ENCODE measurements at places on chromosomes 13 and 19. TPM values are rescaled to one million over a fixed set of nuclear protein-coding genes. Genes with fewer than 3 reads are reported as not detected.

DNA sequence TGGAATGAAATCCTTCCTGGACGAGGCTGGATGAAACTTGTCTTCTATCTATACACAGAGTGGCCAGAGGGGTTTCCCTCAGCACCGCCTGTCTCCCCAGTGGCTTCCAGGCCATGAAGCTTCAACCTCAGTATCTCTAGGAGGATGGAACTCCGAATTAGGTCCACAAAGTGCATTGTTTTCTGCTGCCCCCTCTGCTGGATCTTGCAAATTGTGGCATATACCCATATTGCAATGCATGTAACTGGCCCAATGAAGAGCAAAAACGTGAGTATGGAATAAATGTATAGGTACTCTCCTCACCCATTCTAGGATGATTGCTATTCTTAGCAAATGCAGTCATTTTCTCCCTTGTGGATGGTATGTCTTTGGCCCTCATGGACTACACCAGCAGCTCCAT, 14.7 kb upstream of the LILRB4 start:
- no peak for DNase-seq

- DNase-seq = no peak
Observed at GRCh38 chr19:13099073-13099999, 3.3 kb downstream of the LYL1 start.

DNA sequence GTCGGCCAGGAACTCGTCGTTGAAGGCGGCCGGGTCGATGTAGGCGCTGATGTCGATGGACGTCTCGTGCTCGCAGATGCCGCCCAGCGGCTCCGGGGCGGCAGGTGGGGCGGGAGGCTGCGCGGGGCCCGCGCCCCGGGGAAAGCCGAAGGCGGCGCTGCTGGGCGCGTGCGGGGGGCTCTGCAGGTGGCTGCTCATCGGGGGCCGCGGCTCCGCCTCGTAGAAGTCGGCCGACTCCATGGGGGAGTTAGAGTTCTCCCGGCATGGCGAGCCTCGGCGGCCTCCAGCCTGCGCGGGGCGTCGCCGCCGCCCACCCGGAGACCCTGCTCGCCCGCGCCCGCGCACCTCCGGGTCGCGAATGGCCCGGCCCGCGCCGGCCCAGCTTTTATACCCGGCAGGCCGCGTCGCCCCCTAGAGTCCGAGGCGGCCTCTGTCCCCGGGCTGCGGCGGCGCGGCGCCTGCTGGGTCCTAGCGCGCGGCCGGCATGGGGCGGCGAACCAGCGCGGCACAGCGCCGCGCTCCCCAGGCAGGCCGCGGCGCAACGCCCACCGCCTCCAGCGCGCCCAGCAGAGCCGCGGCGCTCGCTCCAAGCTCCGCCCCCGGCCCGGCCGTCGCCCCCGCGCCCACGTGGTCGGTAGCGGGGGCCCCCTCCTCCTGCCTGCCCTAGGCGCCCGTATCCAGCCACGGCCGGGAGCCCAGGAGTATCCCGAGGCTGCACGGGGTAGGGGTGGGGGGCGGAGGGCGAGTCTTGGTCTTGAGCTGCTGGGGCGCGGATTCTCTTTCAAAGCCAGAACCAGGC, at the start of gene CEBPA:
Gene CEBPA, minus strand, starts transcription at position 360 of the 799 bp plus-strand sequence. Its CDS starts 120 bp downstream, at position 240.
- DNase-seq = peak; percentile 87

DNA sequence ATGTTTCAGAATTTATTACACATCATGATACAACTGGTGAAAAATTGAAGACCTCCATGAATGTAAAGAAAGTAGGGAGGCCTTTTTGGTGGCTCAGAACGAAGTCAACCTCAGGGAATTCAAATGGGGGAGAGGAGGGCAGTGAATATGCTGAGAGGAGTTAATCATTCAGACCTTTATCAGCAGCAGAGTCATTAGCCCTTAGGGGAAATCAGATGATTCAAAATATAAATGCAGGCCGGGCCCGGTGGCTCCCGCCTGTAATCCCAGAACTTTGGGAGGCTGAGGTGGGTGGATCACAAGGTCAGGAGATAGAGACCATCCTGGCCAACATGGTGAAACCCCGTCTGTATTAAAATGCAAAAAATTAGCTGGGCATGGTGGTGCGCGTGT, 80.4 kb upstream of the ZNF420 start:
- no peak for DNase-seq

DNA sequence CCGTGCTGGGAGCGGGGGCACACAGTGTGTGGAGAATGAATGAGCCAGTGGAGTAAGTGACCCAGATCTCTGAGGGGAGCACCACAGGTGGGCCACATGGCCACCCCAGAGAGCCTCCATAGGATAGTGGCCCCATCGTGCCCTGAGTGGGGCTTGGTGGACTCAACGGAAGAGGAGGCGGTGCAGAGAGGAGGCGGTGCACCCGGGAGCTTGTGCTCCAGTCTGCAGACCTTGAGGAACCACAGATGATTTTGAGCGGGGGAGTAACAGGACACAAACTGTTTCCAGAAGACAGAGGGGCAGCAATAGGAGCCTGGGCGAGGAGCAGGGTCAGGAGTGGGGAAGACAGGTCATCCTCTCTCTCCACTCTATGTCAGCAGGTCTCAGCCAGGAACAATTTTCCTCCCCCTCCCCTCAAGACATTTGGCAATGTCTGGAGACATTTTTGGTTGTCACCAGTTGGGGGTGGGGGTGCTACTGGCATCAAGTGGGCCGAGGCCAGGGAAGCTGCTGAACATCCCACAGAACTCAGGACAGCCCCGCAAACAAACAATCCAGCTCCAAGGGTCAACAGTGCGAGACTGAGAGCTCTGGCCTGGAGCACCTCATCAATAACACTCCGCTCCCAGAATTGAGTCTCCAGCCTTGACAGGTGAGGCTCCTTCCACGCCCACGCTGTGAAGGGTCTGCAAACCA, 182.2 kb downstream of the USP12 start:
- no peak for DNase-seq

GRCh38 chr19:39833464-39834286, at the start of gene DYRK1B:
Gene DYRK1B, minus strand, starts transcription at chr19:39834162. Its CDS starts 2,295 bp downstream, at chr19:39831867.
- DNase-seq = peak; percentile 99

DNA sequence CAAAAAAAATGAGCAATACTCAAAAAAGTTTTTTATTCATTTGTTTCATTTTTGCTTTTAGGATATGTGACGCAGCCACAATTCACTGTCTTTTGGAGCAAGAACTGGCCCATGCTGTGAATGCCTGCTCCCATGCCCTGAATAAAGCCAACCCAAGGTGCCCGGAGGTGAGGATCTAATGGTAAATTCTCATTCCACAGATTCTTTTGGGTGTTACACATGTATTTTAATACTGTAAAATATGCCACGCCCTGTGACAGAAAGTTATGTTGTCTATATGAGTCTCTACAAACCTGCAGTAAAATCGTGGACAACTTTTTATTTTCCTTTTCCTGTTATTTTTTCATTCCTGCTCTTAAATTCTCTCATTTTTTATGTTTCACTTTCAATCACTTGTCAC, 57.5 kb upstream of the AKAP11 start:
- DNase-seq = no peak

- peak; percentile 6 for DNase-seq
Observed at GRCh38 chr19:22286151-22286810, at the start of gene ZNF729. Gene ZNF729, plus strand, starts transcription at chr19:22286441. Its CDS starts 85 bp downstream, at chr19:22286526.

- DNase-seq = no peak
Observed at GRCh38 chr19:30535011-30535410, 162.8 kb downstream of the ZNF536 start.

GDF15 gene
- total RNA-seq = not detected

PEAK3 gene
- 0.24 TPM for total RNA-seq

S1PR2 gene
- 19.0 TPM for total RNA-seq

EMP3 gene
- 35.4 TPM for total RNA-seq

C5AR2 gene
- 5.5 TPM for total RNA-seq

SYNE4 gene
- total RNA-seq = 0.48 TPM

RFPL4AL1 gene
- total RNA-seq = 20.2 TPM

BCAM gene
- 22.6 TPM for total RNA-seq

MAST1 gene
- 2.2 TPM for total RNA-seq

APLP1 gene
- total RNA-seq = 8.4 TPM

POLR1G gene
- 8.7 TPM for total RNA-seq

CKM gene
- not detected for total RNA-seq

All from umbilical cord (tissue), 2 donors.